CD8-positive, alpha-beta memory T cell (primary cell): ENCODE measurements at places on chromosomes 5 and 9.

- no peak for DNase-seq
Measured at GRCh38 chr9:9341203-9341602, 1271.6 kb downstream of the PTPRD start.

DNA sequence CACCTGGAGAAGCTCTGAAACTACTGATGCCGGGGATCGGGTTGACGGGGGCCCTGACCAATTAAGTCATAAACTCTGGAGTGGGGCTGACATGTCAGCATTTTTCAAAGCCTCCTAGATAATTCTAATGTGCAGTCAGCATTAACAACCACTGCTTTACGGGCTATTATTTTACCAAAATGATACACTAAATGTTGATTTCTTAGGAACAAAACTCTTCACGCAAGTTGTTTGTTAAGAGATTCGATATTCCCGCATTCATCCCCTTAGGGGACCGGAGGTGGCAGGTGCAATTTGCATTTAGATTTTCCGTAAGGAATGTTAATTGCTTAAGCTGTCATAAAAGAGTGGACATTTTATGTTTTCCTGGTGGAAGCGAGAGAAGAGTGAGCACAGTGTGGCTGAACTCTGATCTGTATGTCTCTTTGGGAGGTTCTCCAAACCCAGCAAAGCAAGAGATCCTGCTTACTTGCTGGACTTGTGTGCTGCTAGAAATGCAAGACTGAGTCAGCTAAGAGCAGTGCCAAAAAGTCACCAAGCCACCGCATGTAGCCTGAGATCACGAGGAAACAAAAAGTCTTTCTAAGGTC, 77.6 kb downstream of the UGCG start:
- DNase-seq: no peak

- DNase-seq: no peak
Measured at GRCh38 chr5:127417528-127417927, 99.9 kb upstream of the PRRC1 start.

DNA sequence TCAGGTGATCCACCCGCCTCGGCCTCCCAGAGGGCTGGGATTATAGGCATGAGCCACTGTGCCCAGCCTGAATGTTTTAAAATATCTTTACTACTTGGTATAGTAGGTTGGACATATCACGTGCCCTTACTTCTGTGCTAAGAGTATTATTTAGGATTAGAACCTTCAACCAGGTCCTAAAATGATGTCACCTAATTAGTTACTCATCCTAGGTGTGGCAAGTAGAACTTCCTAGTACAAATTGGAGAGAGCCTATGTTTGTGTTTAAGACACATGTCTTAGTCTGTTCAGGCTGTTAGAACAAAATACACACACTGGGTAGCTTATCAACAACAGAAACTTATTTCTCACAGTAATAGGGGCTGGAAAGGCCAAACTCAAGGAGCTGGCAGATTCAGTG, 51.5 kb downstream of the ZFAND5 start:
- DNase-seq: no peak

DNA sequence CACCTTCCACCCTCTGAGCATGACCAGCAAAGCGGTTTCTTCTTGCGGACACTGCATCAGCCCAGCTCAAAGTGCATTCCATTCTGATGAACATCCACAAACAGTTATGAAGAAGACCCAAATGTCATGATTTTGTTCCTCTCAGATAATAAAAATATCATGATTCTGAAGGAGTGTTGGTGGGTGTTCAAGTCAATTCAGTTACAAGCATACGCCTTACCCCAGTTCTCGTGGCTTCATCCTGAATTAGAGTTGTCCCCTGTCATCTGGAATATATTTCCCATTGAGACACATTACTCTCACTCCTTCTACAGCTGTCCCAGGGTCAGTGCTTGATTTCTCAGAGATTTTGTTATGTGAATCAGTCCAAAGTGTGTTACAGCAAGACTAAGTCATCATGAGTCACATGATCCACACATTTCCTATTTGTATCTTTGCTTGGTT, 325.4 kb downstream of the RFX3 start:
- no peak for DNase-seq

DNA sequence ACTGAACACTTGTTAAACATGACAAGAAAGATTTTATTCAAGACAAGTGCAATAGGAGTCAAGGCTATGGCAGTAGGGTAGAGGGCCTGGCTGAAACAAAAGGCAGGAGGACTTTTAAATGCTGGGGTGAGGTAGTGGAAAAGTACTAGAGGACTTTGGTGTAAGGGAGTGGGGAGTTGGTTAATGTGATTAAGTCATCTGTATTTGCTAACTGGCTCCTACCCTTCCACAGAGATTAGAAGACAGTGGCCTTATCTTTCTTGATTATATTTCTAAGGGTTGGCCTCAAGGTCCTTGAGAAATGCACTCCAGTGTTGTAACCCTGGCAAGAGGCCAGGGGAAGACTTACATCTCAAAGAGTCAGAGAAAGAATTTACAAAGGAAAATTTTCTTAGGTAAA, 160.2 kb upstream of the FTMT start:
- DNase-seq: no peak

DNA sequence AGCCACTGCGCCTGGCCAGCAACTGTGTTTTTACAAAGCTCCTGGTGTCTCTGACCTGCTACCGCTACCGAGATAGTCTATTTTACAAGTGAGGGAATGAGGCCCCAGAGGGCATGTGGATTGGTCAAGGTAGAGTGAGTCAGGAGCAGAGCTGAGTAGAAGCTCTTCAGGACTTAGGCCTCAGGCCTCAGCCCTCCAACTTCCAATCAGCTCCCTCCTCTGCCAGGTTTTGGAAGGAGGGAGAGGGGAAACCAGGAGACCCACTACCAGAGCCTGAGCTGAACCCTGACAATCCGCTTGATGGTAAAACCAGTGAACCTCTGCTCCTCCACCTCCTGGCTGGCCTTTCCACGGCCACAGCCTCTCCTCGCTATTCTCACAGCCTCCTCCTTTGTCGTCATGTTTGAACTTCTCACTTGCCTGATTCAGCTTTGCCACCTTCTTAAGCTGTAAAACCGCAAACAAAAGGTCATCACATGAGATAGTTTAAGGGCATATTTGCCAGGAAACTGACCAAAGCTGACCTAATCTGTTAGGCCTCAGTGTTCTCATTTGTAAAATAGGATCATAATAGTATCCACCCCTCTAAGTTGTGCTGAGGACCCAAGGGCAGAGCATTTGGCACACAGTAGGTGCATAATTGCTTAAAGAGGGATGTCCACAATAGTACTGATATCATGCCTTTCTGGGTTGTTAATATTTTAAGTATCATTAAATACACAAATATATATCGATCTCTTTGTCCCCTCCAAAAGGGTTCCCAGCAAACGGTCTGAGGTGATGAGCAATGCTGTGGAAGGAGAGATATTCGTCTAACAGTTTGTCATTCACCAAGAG, 1.7 kb downstream of the TRAF1 start:
- peak; percentile 42 for DNase-seq

DNA sequence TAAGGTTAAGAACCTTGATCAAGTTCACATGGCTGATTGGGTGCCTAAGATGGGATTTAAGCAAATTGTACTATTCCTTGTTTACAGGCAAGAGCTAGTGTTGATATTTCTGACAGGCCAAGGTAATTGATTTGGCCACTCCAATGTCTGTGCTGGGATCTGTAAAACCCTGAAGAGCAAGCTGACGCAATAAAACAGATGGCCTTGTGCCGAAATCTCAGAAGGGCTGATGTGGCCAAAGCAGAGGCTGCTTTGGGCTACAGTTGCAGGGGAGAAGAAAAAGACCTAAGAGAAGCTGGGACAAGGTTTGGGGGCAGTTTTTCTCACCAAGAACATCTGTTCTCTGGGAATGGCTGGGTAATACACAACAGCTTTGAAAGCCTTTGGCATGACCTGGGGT, 463.2 kb upstream of the ZNF608 start:
- DNase-seq: no peak

DNA sequence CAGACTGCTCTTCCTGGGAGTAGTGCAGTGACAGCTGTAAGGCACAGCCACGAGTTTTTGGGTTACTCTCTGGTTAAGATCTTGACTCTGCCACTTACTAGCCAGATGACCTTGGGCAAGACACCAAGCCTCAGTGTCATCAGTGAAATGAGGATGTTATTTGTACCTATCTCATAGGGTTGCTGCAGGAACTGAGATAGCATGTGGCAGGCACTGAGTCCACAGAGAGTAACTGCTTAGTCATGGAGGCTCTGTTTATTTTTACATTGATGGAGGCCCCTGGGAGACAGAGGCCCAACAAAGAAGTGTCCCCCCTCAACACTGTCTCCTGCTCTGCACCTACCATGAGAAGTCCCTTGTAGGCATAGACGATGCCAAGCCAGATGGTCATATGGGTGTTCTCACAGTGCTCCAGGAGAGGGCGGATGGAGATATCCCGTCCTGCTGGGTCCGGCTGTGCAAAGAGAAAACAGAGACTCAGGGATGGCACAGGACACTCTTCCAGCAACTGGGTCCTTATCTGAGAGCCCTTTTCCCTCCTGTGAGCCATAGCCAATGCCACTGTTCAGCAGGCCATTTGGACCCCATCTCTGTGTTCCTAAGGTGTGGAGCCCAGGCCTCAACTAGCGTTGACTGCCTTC, 55.4 kb upstream of the TBC1D2 start:
- DNase-seq: no peak

DNA sequence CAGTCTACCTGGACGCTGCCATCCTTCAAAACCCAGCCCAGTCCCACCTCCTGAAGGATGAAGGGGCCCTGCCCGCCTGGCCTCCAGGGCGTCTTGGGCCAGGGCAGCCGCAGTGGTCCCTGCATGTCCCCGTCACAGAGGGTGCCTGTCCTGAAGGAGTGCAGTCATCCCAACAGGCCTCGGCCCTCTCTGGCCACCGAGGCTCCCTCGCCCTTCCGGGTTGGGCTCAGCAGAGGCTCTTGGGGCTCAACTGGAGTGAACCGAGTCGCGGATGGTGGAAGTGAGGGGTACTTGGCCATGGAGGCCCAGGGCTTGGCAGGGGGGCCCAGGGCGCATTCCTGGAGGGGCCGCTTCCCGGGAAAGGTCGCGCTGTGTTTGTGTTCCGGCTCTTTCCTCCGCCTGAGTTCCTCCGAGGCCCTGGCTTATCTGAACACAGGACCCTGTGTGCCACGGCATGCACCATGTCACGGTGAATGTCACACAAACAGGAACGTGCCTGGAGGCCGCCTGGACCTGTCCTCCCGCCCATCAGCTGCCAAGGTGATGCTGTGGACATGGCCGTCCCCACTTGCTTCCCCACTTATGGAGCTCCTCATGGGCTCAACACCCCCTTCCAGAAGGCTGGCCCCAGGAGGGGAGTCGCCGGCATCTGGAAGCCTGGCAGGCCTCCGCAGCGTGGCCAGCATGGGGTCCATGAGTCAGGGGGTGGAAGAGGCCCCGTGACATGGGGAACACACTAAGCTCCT, 25.7 kb upstream of the OBP2B start:
- DNase-seq: no peak

GRCh38 chr5:176362233-176362490, 598 bp upstream of the KIAA1191 start:
- no peak for DNase-seq

- no peak for DNase-seq
Measured at GRCh38 chr5:65252977-65253376, 228.7 kb downstream of the ADAMTS6 start.

DNA sequence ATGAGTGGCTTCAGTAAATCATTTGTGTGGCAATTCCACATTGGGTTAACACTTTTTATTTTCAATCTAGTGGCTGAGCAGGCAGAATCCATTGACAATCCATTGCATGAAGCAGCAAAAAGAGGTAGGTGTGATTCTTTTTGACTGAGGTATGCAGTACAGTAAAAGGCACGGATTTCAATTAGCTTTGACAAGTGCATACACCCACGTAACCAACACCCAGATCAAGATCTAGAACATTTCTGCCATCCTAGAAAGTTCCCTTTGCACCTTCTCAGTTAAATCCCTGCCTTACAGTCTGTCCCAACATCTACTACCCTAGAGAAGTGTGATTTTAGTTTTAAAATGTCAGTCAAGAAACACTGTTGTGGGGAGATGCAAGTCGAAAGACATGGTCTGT, 43.4 kb downstream of the OSTF1 start:
- no peak for DNase-seq

- peak; percentile 68 for DNase-seq
Measured at GRCh38 chr5:72194846-72195245, 87.6 kb downstream of the MAP1B start.

- no peak for DNase-seq
Measured at GRCh38 chr5:129506086-129506485, 46.0 kb downstream of the ADAMTS19 start.

DNA sequence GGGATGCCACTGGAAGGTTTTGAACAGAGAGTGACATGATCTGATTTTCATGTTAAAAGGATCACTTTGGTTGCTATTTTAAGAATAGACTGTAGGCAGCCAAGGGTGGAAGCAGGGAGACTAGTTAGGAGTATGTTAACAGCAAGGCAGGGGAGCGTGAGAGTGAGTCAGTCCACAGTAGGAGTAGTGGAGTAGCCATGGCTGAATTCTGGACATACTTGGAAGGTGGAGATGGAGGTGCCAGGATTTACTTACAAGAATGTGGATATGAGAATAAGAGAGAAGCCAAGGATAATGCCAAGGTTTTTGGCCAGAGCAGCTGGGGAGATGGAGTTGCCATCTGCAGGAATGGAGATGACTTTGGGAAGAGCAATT, 118.8 kb downstream of the GALNT10 start:
- no peak for DNase-seq

- DNase-seq: no peak
Measured at GRCh38 chr5:74017786-74018211, 391.8 kb downstream of the ARHGEF28 start.

DNA sequence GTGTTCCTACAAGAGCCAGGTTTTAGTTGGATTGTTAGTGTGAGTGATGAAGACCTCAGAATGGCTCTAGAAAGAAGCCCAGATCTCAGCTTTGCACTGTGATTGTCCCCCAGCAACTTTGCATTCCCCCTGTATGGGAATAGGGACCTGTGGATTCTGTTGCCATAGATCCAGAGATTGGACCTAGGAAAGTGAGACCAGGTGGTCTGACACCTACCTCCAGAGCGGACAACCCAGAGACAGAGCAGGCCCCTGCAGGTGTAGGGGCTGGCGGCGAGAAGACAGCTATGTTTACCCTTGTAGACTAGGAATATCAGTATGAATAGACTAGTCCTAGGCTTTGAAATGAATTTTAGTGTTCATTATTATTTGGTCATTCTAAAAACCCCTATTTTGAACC, 53.6 kb downstream of the IRF1 start:
- no peak for DNase-seq

GRCh38 chr5:116347657-116348056, 227.0 kb downstream of the SEMA6A start:
- no peak for DNase-seq

DNA sequence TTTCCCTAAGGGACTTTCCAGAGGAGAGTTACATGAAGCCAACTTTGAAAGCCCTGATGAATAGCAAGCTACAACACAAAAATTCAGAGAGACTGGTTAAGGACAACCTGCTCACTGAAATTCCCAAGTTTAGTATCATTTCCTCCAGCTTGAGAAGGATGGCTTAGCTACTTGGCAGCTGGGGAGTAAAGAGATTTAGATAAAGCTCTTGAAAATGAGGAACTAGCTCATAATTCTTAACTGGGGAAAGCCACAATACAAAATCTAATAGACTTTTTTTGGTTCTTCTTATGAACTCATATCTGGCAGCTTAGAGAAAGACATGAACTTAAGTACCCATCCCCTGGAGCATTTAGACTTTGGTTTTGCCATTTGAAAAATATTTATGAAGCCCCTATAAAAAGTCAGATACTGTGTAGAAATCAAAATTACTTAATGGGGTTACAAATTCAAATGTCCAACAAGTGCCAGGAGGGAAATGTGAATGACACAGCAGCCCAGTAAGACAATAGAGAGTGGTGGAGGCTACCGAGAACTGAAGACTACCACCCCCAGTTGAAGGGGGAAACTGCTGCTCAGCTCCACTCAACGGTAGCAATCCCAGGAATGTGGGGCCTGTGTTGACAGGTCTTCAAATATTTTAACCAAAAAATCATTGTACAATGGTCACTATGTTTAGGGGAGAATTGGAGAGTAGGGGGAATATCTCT, 79.4 kb upstream of the ADRB2 start:
- DNase-seq: no peak
